ENCODE measurements at places on chromosomes 7 and 10.

- DNase-seq: no peak
Measured at GRCh38 chr10:131210181-131210580, 101.3 kb downstream of the TCERG1L start.

- no peak for DNase-seq
Measured at GRCh38 chr7:111640416-111640815, 78.1 kb upstream of the IMMP2L start.

- peak; percentile 84 for DNase-seq
Measured at GRCh38 chr7:116340943-116341907, 130.9 kb downstream of the TES start.

DNA sequence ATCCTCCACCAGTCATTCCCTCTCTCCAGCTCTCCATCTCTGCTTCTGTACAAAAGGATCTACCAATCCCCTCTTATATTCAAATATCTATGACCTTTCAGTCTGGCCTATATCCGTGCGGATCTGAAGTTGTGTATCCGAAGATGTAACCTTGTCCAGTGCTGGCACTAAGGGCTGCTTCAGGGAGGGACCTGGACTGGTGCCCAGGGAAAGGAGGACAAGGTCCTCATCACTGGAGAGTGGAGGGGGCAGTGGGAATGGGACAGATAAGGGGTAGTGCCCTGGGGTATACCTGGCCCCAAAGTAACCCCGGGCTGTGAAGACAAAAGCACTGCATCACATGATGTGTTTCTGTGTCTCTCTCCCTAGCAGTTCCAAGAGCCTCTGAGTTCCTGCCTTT is 1.8 kb downstream of the TMEM225B start:
- DNase-seq: no peak

GRCh38 chr10:124152139-124153022 is 59.0 kb upstream of the CHST15 start:
- no peak for DNase-seq

DNA sequence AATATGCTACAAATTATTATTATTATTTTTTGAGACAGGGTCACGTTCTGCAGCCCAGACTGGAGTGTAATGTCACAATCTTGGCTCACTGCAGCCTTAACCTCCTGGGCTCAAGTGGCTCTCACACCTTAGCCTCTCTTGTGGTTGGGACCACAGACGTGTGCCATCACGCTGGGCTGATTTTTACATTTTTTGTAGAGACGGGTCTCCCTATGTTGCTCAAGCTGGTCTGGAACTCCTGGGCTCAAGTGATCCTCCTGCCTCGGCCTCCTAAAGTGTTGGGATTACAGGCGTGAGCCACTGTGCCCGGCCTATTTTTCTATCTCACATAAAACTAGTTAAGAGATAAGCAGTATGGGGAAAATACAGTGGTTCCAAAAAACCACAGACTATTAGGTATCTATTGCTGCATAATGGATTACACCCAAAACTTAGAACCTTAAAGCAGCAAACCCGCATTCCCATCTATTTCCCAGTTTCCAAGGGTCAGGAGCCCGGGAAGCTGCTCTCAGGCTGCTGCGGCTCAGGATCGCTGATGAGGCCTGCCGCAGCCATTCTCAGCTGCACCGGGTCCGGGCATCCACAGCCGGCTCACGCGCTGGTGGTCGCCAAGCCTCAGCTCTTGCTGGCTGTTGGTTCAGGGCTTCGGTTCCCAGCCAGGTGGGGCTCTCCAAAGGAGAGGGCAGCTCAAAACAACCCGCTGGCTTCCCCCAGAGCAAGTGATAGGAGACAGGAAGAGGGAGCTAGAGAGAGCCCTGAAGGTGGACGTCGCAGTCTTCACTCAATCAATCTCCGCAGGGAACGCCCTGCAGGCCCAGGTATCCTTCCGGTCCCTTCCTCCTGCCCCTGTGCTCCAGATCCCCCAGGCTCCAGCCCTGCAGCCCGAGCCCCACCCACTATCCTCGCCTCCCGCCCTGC is 128.2 kb downstream of the UBE2H start:
- DNase-seq: peak; percentile 96

GRCh38 chr10:123581656-123582055 is 84.5 kb upstream of the GPR26 start:
- DNase-seq: no peak

GRCh38 chr10:13448216-13448615 is 80.6 kb downstream of the BEND7 start:
- no peak for DNase-seq

DNA sequence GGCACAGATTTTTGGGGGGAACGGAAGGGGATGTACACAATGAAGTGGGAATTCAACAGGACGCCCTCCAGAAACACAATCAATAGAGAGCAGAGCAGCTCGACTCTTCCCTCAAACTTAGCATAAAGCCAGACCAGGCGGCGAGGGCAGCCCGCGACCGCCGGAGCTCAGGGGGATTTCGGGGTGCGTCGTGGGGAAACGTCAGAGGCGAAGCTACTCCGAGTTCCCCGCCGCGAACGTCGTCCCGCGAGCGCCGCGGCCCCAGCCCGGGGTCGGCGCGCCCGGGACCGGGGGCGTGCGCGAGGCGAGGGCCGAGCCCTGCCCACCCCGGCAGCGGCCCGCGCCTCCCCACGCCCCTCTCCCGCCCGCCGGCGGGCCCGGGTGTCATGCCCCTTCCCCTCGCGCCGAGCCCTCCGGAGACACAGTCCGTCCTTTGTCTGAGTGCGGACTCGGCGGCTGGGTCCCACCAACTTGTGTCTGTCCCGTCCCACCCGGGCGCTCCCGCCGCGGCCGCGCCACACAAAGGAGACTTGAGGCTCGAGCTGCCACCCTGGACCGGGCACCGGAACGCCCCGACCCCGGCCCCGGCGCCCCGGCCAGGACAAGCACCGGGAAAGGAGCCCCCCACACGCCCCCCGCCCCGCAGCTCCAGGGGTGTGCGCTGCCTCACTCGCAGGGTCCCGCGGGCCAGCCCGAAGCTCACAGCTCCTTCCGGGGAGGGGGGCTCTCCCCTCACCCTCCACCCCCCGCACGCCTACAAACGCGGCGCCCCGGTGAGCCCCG is 634 bp downstream of the EZH2 start:
- DNase-seq: peak; percentile 52

DNA sequence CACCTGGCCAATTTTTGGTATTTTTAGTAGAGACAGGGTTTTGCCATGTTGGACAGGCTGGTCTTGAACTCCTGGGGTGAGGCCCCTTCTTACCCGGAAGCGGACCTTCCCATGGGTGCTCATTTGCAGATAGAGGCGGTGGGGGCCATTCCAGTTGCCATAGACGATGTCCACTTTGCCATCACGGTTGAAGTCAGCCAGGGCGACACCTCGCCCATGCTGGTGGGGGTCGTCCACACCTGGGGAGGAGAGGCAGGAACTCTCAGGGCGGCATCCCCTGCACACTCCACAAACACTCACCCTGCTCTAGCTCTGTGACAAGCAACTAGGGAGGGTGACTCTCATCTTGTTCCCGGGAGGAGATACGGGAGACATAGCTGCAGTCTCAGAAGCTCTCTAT is 54.9 kb downstream of the GOLGA7B start:
- DNase-seq: no peak

GRCh38 chr10:124173298-124173900 is 80.0 kb upstream of the CHST15 start:
- no peak for DNase-seq

DNA sequence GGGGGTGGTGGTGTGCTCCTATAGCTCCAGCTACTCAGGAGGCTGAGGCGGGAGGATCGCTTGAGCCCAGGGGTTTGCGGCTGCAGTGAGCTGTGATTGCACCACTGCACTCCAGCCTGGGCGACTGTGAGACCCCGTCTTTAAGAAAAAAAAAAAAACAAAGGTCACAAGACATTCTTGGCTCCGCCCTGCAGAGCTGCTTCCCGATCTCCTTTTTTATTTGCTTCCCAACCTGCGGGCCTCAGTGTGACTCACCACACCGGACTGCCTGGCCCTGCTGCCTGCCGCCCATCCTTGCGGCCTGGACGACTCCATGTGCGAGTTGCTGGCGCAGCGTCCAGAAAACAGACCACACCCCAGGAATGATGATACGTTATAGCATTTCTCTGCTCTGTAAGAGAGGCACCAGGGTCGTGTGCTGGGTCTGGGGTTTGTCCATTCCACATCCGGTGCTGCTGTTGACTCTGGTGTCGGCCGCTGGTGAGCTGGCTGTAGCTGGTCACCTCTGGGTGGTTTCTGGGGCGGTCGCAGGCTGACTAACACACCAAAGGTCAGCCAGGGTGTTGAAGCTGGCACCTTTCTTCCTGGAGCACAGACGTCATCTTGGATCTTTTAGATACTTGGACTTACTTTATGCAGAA is 123.6 kb downstream of the TCF7L2 start:
- DNase-seq: no peak

DNA sequence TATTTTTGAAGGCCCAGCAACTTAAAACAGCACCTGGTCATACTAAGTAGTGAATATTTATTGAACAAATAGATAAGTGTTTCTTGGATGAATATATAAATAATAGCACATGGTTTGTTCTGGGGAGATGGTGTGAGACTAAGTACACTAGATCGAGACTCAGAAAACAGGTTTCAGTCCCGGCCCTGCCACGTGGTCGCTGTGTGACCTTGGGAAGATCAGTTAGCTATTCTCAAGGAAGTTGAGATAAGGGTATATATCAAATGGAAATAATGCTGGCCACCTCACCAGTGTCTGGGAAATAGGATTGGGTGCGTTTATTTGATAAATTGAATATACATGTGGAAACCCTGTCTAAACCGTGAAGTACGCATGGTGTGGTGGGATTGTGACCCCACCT is 354.6 kb downstream of the SDK1 start:
- no peak for DNase-seq

- no peak for DNase-seq
Measured at GRCh38 chr10:100148353-100149211, 37.2 kb downstream of the ERLIN1 start.

DNA sequence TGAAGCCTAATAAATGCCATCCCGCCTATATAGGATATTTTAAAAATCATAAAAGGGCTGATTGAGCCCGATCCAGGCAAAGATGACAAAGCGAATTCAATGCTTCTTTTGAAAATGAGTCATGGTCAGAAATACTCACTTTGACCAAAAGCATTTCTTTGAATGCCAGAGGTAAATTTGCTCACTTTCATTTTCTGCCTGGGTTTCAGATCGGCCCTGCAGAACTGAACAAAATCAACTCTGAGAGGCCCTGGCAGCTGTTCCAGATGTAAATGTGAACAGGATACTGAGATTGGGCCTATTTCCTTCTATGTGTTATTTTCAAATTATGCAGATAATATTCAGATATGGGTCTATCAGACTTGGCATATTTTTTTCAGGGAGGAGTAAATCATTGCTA is 114.8 kb upstream of the ARID5B start:
- no peak for DNase-seq

DNA sequence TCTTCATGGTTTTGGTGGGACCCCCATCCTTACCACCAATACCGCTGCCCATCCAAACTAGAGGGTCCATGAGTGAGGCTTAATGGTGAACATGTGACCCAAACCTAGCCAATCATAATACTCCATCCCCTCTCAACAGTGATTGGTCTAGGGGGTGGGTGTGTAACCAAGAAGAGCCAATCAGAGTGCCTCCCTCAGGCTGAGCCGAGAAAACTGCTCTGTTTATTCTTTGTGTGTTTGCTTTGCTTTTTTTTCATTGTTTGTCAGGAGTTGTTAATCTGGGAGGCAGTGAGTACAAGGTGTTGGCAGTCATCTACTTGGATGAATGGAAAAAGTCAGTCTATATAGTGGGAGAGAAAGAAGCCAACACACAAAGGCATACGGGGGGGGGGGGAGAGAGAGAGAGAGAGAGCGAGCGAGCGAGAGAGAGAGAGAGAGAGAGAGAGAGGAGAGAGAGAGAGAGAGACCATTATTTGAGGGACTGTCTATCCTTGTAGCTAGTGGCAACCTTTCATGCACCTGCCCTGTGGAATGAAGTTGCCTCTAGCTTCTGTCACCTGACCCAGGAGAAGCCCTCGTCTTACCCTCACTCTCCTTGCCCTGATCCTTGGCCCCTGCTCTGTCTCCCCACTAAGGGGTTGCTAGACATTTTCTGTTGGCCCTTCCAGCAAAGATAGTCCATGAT is 441.7 kb downstream of the TYW1 start:
- DNase-seq: no peak

DNA sequence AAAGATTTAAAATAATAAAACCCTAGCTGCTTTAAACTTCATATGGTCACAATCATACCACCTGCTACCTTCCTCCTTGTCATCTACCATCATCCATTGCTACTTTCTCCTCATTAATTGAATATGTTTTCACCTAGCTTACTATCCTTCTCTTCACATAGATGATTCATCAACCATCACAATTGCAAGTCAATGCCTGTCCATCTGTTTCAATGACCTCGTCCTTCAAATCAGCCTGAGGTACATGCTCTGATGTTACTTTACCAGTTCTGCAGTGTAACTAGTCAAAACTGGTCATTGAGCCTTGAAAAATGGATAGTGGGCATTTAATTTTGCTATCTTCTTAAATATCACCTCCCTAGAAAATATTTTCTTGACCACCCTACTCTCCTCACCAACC is 164.7 kb downstream of the SEMA3E start:
- no peak for DNase-seq

DNA sequence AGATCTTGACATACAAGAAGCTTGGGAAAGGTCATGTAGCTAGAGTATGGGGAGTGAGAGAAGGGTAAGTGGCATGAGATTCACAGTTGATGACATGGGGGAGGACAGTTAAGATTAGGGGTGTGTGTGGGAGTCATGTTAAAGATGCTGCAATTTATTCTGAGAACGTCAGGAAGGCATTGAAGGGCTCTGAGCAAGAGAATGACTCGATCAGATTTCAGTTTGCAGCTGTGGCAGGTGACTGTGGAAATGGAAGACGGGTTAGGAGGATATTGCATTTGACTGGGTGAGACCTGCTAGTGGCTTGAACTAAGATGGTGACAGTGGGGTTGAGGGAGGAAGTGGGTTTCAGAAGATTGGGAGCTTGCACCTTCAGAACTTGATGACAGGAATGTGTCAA is 5.6 kb downstream of the CDC123 start:
- no peak for DNase-seq

DNA sequence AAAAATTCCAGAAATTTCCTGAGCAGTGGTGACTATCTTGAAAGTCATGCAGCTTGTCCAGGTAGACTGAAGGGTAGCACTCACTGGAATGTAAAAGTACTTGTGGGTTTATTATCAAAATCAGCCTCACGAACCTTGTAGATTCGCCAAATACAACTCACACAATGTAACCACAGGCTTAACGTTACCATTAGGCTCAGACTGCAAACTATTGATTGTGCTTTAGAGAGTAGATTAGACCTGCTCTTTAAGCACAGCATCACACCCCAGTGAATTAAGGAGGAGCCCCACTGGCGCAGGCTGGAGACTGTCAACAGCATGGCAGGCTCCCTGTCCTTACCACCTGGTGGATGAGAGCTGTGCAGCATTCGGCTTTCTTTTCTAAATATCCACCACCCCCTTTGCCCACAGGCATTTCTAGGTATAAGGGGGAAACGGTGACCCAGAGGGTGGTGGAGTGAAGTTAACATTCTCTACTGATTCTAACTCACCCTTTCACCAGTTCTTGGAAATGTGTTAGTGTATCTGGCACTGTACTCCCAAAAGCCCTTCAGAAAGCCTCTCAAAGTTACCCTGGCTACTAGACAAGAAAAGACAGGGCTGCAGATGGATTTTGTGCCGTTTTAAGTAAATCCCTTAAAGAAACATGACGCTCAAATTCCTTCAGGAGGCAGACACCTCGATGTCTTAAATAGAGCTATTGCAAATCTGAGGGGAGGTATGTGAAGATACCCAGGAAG is 56.6 kb downstream of the GSDME start:
- DNase-seq: no peak

Data from NCI-H526 treated with DMSO at 0.1 percent for 48 hours (cell line).